Activated T-helper 1 cell treated with Interleukin-2 at 50 U/mL for 16 hours (primary cell): ENCODE measurements at places on chromosomes 16 and 17.

- peak; percentile 91 for DNase-seq
Measured at GRCh38 chr17:81094509-81095382, 59.8 kb downstream of the BAIAP2 start.

DNA sequence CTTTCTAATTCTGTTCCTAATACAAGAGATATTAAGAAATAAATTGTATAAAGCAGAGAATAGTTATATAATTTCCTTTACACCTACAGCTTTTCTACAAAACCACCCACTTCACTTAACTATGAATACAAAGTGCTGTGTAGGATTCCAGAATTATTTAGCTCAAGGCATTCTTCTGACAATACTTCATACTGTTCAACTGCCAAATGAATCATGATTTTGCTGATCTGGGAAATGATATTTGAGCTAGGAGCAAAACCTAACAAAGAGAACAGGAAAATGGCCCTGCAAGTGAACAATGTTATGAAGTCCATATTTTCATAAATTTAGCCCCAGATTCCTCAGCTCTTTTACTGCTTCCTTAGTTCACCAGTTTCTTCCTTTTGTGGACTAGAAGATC is 12.9 kb downstream of the BBS2 start:
- DNase-seq, result no peak

- no peak for DNase-seq
Measured at GRCh38 chr17:65417406-65418221, 143.8 kb downstream of the AXIN2 start.

DNA sequence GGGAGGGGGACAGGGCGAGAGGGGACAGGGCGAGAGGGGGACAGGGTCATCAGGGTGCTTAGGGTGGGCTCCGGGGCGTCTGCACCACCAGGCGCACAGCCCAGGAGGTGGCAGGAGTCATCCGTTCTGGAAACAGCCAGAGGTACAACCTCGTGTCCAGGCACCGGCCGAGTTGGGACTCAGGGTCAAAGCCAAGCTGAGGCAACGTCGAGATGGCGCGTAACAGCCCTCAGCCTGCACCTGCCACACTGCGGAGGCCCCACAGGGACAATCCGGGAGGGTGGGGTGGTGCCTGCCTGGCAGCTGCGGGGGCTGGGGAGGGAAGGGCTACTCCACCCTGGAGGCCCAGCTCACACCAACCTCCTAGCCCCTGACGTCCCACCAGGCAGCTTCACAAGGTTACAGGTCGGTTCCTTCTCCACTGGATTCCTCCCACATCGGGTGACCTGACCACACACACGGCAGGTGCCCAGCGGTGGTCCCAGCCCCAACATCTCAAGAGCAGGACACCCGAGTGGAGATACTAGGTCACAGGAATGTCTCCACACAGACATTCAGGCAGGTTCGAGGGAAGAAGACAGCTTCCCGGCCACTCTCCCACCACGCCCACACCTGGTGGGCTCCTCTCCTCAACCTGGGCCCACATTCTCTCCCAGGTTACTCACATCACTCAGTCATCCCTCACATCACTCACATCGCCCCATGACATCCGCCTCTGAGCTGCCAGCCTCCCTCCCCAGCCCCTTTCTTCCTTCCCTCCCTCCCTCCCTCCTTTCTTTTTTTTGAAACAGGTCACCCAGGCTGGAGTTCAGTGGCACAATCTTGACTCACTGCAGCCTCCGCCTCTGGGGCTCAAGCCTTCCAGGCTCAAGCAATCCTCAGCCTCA is 47.3 kb downstream of the RPH3AL start:
- no peak for DNase-seq

GRCh38 chr17:379531-380465 is 27.2 kb upstream of the RPH3AL start:
- DNase-seq, result no peak

DNA sequence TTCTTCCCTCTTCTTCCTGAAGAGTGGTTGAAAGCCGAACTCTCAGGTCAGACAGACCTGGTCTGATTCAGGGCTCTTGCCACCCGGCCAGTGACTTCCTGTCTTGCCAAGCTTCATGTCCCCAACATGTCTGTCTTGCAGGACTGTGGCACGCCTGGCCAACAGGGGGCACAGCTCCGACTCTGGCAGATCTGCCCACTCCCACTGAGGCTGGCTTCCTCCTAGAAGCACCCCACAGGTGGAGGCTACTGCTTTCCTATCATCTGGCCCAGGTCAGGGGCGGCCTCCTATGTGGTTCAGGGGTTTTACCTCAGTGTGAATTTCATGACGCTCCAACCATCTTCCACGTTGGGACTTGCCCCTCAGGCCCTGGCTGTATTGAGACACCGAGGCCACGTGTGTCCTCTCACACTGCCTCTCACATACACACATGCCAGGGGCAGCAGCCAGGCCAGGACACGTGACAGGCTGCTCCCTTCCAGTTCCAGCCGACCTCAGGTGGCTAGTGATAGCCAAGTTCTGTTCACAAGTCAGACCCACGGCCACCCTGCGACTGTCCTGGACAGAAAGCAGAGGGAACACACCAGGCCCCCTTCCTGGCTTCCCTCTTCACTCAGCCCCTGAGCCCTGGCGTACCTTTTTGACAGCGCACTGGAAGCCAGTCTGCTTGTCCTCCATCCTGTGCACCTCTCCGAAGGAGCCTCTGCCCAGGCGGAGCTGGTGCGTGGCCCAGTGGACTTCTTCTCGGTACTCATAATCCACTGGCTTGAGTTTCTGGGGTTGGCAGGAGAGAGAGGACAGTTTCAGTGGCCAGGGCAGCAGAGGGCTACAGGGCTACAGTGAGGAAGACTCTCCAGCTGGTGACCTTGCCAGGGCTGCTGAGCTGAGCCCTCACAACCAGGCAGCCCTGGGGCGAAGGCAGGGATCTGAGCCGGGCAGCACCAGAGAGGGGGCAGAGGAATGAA is 22.6 kb upstream of the SPATA32 start:
- DNase-seq, result peak; percentile 18

GRCh38 chr16:82755570-82756282 is 129.0 kb downstream of the CDH13 start:
- DNase-seq, result no peak

- no peak for DNase-seq
Measured at GRCh38 chr16:85068746-85069145, 41.2 kb downstream of the KIAA0513 start.

- no peak for DNase-seq
Measured at GRCh38 chr16:73053038-73053363, 5.1 kb upstream of the ZFHX3 start.

DNA sequence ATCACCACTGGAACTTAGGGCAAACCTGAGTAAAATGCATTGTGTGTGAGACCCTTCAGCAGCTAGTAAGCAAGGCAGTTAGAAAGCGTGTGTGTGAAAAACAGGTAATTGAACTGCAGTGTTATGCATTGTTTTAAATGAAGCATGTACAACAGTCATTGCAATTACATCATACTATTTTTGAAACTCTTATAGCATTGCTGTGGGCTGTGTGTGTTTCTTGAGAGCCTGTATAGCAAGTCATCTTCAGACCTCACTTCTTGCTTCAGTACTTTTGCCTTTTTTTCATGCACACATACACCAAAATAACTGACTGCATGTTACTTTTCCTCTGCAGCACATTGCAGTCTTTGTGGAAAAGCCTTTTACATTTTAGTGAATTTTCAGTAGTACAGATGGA is 19.2 kb downstream of the PTRH2 start:
- no peak for DNase-seq

GRCh38 chr16:11251525-11252481 is 4.2 kb downstream of the SOCS1 start:
- DNase-seq, result peak; percentile 66

GRCh38 chr17:2174014-2174413 is 119.1 kb downstream of the HIC1 start:
- no peak for DNase-seq

GRCh38 chr17:66966704-66967418 is 2.4 kb downstream of the CACNG4 start:
- DNase-seq, result no peak

DNA sequence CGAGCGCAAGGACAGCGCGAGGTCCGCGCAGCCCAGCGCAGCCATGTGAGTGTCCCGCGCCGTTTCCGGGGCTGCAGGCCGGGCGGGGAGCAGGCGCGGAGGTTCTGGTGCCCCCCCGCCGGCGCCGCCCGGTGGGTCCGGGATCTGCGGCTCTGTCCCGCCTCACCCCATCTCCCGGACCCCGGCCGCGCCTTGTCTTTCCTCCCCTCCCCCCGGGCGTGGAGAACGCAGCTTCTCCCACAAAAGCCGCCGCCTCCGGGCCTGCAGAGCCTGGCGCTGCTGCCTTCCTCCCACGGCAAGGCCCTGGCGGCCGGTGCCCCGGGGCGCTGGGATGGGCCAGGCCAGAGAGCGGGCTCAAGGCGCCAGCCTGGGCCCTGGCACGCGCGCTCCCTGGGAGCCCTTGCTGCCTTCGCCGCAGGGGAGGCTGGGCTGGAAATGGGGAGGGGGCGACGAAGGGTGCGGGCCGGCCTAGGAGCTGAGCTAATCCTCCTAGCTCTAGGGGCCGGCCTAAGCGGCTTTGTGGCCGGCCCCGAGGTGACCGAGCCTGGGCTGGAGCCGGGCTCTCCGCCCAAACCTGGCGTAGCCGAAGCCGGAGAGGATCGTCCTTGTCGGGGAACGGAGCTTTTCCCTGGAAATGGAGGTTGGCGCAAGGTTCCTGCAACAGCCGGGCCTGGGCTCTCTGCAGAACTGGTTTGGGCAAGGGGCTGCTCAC is 397 bp downstream of the RIPOR1 start:
- DNase-seq, result no peak

DNA sequence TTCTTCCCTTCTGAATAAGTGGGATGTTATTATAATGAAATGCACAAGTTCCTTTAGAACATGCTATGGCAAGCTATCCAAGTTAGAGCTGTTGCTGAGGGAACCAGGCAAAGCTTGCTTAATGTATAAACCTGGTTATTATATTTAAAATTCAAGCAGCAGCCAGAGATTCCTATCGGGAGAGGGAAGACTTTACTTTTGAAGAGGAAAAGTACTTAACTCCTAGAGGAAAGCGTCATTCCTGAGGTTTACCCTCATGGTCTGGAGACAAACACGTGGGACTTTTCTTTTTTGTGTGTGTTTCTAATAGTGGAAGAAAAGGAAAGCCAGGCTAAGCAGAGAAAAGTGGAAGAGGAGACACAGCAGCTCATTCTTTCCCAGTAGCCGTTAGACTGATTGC is 39.9 kb upstream of the MYH10 start:
- no peak for DNase-seq

GRCh38 chr16:85991856-85992255 is 92.9 kb downstream of the IRF8 start:
- no peak for DNase-seq
